AG10803 (cell line): ENCODE measurements at places on chromosomes 5 and 9.
A peak's percentile ranks its signal among the peaks of the same experiment; 100 is the strongest.

GRCh38 chr5:172646716-172647285 is 5.7 kb downstream of the NEURL1B start:
- no peak for DNase-seq

- DNase-seq, result no peak
Observed at GRCh38 chr5:92556747-92557146, 1024.3 kb downstream of the NR2F1-AS1 start.

DNA sequence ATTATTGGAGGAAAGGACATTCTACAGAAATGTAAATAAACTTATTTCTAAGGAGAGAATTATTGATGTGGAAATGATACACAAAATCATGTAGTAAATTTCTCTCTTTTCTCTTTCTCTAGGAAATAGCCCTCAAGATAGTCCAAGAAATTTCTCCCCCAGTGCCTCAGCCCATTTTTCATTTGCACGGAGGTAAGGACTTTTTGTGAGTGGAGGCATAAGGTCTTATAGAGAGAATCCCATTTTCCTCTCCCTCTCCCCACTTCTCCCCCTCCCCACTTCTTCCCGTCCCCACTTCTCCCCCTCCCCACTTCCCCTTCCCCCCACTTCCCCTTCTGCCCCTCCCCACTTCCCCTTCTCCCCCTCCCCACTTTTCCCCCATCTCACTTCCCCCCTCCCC is 106.6 kb downstream of the CD180 start:
- no peak for DNase-seq

GRCh38 chr5:68804343-68804742 is 289.5 kb upstream of the SLC30A5 start:
- DNase-seq, result no peak

- no peak for DNase-seq
Observed at GRCh38 chr5:96861076-96861475, 15.2 kb upstream of the ERAP2 start.

GRCh38 chr5:142143878-142144277 is 35.3 kb downstream of the NDFIP1 start:
- DNase-seq, result peak; percentile 43

DNA sequence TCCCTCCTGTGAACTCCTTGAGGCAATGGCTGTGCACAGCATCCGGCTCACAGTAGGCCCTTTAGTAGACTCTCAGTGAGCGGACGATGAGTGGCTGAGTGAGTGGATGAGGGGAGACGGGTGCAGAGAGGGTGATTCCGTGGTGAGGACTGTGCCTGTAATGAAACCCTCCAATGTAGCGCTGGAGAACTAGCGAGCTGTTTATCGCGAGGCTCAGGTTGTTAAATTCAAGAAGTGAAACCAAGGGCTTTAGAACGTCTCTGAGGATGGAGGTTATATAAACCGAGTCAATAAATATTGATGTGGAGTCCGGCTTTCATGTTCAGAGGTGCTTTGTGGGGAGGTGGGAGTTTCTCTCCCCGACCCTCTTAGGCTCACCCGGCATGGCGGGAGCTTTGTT is 53.2 kb downstream of the NSG2 start:
- no peak for DNase-seq

DNA sequence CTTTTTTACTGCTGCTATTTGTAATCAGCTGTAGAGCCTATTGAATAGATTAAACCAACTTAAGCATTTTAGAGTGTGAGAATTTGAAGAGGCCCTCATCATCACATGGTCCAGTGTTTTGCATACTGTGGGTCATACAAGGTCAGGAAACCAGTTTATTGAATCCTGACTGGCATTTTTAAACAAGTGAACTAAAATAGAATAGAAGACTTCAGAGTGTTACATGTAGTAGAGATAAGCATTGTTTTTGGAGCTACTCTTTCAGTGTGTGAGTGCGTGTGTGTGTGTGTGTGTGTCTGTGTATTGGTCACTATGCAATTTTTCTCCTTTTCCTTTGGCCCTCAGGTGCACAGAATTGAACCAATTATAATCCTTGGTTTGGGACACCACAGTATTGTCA is 114.4 kb downstream of the SLC28A3 start:
- DNase-seq, result no peak

- DNase-seq, result peak; percentile 83
Observed at GRCh38 chr5:134547579-134547978, 22.1 kb downstream of the JADE2 start.
